ENCODE measurements at places on chromosomes 3 and 15.

GRCh38 chr3:178203165-178203564 is 333.1 kb upstream of the KCNMB2 start:
- DNase-seq: no peak

DNA sequence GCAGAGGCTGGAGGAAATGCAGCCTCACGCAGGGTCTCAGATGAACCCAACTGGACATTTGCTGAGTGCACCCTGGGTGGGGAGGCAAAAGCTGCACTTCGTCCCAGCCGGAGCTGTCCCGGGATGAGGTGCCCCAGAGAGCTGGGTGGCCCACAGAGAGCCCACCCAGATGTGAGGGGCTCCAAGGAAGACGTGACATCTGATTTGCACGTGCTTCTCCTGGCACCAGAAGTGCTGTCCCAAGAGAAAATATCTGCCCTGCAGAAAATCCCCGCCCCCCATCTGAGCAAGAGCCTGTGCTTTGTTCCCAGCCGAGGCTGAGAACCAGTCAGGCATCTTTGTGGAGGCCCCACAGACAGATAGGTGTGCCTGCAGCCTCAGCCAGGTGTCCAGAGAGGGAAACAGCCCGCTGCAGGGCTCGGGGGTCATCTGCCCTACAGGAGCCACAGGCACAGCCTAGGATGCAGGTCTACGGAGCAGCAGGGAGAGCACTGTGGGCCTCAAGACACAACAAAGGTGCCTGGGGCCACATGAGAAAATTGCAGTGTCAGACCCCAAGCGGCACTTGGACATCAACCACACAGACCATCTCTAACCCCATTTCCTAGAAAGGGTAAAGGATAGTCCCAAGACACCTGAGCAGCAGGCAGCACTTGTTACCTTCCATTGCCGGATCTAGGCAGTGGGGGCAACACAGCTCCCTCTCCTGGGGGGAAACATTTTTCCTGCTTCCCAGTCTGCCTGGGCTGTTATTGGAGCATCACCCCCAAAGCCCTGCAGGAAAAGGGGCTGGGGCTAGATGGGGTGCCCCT is 5.8 kb downstream of the TMIE start:
- peak; percentile 1 for DNase-seq

DNA sequence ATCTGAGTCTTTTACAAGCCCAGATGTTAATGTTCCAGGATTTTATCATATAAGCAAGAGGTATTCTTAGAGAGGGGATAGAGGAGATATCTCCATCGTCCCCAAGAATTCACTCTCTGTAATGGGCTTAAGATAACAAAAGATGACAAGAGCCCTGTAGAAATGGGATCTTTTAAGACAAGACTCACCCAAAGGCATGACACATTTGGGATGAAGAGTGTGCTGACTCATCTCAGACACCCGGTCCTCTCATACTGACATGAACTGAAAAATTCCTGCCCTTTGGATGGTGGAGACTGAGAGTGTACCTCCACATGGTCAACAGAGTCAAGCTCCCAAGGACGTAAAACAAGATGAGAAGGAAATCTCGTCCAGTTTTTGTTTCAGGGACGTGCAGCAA is 11.0 kb downstream of the LEKR1 start:
- no peak for DNase-seq

- no peak for DNase-seq
Measured at GRCh38 chr3:86929046-86929445, 61.9 kb downstream of the VGLL3 start.

- peak; percentile 37 for DNase-seq
Measured at GRCh38 chr15:79154483-79155135, 64.0 kb upstream of the RASGRF1 start.

DNA sequence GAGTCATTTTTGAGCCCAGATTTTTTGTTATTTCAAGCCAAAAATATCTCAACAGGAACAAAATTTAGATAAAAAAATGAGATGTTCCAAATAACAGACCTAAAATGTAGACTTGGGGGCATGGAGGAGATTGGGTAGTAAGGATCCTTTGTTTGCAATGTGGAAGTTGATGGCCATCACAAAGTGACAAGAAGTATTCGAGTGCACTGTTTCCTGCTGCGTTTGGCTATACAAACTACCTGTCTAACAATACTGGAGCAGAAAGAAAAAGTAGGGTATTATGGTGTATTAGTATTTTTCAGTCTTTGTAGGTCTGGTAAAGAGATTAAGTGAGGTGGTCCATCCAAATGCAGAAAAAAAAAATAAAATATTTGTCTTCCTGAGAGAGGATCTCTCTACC is 284.2 kb downstream of the C3orf38 start:
- no peak for DNase-seq

GRCh38 chr3:141202682-141203081 is 28.9 kb upstream of the PXYLP1 start:
- no peak for DNase-seq

GRCh38 chr3:40593351-40593750 is 68.6 kb downstream of the ZNF621 start:
- no peak for DNase-seq

DNA sequence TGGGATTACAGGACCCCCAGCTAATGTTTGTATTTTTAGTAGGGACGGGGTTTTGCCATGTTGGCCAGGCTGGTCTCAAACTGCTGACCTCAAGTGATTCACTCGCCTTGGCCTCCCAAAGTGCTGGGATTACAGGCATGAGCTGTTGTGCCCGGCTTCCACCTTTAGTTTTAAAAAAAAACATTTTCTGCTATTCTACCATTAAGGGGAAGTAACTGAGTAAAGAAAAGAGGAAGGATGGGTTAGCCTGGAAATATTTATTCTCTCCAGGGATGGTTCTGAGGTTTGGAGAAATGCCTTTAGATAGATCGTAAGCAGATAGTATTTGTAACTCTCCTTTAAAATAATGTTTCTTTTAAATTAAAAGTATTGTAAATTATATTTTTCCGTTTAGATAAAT is 3.1 kb downstream of the AP4E1 start:
- DNase-seq: no peak

GRCh38 chr3:110393941-110394340 is 677.7 kb upstream of the NECTIN3 start:
- DNase-seq: no peak

All from BE2C (cell line).